GOT3 (cell line): ENCODE measurements at places on chromosomes 1 and 21.

DNA sequence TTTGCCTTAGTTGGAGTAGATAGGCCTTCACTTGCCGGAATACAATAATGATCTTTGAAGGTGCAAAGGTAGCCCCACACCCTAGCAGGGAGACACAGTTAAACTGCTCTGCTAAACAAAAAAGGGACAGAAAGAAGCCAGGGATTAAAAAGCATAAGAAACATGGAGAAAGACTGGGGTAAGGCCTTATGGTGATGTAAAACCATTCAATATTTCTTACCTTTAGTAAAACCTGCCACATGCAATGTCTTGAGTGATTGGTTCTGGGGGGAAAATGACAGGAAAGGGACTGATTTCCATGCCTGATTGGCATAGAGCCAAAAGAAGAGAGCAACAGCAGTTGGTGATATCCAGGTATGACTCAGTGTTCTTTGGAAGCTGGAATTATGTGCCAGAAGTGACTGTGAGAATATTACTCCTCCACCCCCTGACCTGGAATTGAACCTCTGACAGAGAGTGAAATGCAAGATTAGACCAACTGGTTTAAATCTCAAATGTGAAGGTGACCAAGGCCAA is 8.1 kb downstream of the DNASE2B start:
- no peak for DNase-seq

DNA sequence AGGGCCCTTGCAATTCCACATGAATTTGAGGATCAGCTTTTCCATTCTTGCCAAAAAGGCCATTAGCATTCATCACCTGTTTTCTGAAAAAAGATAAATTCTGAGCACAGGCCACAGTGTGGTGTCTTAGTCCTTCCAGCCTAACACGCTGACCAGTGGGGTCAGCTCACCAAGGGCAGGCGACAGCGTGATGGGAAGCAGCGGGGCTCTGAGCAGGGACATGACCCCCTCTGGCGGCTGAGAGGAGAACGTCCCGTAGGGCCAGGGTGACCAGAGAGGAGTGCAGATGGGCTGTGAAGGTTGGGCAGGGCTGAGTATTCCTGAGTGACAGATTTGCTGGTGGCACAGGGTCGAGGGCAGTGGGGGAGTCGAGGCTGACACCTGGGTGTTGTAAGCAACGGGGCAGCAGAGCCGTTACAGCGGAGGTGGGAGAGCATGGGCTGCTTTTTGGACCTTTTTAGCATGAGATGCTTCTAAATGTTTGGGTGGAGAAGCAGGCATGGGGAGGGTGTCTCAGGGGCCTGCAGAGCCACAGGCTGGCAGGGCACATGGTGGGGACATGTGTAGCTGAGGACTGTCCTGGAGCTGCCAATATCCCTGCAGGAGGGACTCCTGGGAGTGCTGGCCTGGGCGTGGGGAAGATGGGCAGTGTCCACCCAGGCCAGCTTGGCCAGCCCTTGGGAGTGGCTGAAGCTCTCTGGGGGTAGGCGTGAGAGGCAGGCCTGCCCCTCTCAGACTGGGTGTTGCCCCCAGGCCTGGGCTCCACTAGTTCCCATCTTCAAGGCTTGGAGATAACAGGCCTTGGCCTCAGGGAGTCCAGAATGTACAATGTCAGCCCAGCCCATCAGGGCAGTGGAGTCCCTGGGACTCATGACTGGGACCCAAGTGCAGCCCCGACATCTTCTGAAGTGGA is 8.6 kb upstream of the CALML6 start:
- peak; percentile 33 for DNase-seq

- DNase-seq: no peak
Measured at GRCh38 chr1:200886594-200886993, 8.1 kb upstream of the INAVA start.

DNA sequence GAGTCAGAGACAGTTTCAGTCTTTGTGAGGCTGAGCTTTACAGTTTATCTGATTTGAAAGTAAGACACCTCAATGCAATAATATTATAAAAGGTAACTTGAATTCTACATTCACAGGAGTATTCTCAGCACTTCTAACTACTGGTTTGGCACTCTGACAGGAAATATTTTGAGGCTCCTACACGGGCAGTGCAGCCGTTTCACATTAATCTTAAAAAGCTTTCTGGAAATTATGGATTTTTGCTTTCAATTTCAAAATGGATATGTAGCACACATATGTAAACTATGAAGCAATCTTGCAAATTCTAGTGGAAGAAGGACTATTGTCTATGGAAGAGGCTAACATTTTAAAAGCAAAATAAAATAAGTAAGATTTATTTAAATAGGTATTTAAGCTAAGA is 262.9 kb upstream of the SNX7 start:
- no peak for DNase-seq

GRCh38 chr1:156746728-156747631 is 4.5 kb downstream of the HDGF start:
- peak; percentile 78 for DNase-seq

- DNase-seq: no peak
Measured at GRCh38 chr1:228899421-228899956, 164.2 kb downstream of the RHOU start.

DNA sequence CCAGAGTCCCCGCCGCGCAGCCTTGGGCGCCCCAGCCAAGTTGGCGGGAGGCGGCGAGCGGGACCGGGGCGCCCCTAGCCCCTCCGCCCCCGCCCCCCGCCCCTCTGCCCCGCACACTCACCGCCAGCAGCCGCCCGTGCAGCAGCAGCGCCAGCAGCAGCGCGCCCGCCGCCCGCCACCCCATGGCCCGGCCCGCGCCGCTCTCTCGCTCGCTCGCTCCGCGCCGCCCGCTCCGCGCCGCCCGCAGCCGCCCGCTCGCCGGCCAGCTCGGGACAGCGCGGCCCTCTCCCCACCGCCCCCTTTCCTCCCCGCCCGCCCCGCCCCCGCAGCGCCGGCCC is at the start of gene HSPG2:
Gene HSPG2, minus strand, starts transcription at position 277 of the 338 bp plus-strand sequence. Its CDS starts 93 bp downstream, at position 184.
- no peak for DNase-seq

GRCh38 chr1:244302876-244303609 is 148.7 kb downstream of the ADSS2 start:
- no peak for DNase-seq

GRCh38 chr1:192350356-192350755 is 33.6 kb downstream of the RGS21 start:
- no peak for DNase-seq

- DNase-seq: no peak
Measured at GRCh38 chr1:22428672-22429071, 23.0 kb upstream of the ZBTB40 start.

DNA sequence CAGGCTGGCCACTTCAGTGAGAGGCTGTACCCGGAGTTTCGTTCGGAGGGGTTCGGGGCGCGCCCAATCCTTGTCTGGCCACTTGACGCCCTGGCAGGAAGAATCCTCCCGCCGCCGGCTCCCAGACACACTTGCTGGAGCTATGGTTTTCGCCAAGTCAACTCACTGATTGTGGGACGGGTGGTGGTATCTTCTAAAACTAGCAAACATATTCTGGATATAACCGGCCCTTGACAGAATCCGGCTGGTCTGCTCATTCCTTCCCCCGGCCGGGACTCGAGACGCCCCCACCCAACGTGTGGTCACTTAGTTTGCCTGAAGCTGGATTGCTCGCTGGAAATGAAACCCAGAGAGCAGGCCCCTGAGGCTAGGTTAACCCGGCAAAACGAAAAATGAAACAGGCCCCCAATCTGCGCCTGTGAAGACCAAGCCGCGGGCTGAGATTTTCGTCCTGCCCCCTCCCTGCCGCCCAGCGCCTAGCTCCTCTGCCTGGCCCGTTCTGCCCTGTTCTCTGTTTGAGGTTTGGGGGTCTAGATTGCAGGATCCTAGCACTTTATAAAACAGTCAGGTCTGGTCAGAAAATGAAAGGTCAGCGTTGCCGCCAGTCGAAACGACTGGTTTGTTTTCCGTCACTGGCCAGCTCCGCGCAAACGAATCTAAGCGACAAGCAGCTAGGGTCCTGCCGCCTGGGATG is 4.6 kb downstream of the GFI1 start:
- DNase-seq: no peak

- no peak for DNase-seq
Measured at GRCh38 chr1:102861247-102861646, 247.1 kb downstream of the COL11A1 start.

DNA sequence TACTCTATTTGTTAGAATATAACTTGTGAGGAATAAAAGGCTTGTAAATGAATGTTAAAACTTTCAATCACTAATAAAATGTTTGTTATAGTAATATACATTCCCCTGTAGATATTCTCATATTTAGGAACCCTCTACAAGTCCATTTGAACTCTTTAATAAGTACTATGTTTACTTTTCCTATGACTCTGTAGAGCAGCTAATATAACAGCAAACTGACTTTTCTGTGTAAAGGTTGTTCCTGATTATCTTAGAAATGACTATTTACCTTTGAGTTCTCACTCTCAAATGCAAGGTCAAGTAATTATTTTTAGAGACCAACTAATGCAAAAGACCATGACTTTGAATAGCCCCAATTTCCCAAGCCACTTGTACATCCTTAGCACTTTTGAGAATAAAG is 130.3 kb downstream of the C1orf21 start:
- DNase-seq: no peak

DNA sequence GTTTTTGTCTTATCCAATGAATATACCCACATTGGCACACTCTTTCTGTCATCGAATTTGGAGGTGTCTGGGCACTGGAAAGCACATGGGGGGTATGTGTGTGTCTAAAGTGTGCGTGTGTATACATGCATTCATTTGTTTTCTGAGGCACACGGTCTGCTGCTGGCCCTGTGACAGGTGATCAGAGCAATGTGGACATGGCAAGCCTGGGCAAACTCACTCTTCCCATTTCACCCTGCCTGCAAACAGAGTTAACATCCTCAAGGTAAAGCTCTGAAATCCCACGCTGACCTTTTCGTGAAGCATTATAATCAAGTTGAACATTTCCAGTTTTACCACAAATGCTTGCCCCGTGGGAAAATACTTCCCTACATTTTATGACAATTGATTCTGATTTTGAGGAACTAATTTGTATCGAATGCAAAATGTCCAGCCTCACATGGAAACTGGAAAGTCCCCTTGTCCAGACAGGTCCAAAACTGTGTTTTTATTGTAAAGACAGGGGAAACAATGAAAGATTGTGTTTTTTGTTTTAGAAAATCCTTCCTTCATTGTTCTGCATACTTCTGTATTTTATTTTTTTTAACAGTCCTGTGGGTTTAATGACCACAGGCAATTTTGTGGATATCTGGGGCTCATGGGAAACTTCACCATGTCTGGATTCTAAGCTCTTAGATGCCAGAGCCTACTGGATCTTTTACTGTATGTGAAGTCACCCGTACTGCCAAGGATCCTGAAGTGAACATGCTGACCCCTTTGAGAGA is 160.9 kb downstream of the PBX1 start:
- no peak for DNase-seq

GRCh38 chr1:166695115-166695514 is 144.2 kb upstream of the POGK start:
- DNase-seq: no peak

DNA sequence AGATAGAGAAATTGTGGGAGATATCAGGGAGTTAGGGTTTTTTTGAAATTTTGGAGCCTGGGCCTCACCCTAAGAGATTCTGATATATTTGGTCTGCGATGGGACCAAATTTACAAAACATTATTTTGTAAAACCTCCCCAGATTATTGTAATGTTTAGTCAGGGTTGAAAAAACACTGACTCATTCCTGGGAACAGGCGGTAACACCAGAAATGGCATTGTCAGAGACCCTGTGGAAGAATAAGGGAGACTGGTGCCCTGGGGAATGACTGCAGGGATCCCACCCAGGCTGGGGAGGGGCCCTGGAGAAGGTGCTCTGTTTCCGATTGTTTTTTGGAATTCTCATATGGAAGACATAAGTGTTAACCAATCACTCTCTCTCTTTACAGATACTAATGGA is 13.1 kb upstream of the STRIP1 start:
- DNase-seq: no peak

DNA sequence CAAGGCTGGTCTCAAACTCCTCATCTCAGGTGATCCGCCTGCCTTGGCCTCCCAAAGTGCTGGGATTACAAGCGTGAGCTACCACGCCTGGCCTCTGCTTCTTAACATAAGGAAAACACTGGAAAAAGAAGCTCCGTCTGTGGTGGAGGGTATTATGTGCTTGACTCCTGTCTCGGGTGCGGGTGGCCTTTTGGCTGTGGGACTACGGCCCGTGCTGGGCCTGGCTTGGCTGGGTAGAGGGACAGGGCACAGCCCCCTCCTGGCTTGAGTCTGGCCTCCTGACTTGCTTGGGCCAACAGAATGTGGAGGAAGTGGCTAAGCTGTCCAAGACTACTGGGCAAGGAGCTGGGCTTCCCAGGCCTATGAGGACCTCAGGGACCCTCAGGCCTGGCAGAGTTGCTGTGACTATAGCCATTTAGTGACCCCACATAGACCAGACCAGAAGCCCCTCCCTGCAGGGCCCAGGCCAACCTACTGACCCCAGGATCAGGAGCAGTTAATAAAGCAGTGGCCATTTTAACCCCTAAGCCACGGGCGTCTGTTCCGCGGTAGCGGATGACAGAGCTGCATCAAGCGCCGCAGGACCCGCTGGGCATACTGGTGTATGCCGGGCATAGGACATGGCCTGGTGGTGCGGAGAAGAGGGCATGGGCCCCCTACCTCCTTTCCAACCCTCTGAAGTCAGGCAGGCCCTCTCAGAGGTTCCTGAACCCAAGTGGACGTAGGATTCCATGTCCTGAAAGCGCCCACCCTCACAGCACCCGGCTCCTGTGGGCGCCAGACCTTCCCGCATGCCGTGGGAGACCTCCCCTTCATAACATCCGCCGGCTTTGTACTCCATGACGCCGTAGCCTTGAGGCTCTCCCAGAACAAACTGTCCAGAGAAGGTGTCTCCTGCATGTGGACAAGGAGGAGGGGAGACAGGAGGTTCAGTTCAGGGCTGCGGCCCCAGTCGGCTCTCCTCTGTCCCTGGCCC is 4.4 kb downstream of the MORN1 start:
- DNase-seq: no peak

DNA sequence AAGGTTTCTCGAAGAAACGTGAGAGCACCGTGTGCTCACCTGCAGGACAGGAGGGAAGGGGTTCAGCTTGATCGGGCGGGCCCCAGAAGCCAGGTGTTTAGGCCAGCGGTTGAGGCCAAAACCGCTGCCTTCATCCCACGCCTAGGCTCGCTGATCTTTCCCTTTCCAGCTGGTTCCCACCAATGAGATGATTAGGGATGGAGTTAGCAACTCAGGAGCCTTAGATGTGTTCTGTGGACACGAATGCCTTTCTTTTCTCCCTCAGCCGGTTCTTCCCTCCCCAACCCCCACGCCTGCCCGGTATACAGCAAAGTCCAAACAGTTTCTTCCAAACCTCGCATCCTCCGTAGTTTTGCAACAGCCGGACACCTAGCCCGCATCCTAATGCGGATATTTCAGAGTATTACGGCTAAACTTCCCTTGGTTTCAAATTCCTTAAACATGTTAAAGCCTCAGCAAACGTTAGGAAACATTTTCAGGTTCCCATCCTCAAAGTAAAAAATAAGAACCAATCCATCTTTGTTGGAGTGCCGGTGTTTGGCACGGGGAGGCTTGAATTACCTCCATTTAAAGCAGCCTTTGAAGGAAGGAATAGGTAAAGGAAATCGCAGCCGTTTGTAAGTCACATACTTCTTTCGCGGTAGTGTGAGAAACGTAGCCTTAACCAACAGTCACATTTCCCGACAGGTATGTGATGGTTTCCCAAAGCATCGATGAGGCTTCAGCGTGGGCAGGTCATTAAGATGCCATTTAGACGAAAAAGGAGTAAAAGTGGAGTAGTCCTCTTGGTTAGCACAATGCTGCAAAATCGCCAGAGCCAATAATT is 1.1 kb downstream of the LRRC8C start:
- DNase-seq: no peak

- no peak for DNase-seq
Measured at GRCh38 chr1:230218667-230219066, 151.6 kb downstream of the GALNT2 start.
